ENCODE measurements at places on chromosomes 5 and 9.

DNA sequence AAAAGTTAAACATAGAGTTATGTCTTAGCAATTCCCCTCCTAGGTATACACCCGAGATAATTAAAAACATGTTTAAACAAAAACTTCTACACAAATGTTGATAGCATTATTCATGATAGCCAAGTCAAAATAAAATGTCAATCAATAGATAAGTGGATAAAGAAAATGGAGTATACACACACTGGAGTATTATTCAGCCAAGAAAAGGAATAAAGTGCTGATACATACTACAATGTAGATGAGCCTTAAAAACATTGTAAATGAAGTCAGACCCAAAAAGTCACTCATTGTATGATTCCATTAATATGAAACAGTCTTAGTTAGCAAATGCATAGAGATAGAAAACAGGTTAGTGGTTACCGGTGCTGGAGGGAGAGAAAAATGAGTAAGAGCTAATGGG is 34.3 kb upstream of the SHB start:
- no peak for DNase-seq

DNA sequence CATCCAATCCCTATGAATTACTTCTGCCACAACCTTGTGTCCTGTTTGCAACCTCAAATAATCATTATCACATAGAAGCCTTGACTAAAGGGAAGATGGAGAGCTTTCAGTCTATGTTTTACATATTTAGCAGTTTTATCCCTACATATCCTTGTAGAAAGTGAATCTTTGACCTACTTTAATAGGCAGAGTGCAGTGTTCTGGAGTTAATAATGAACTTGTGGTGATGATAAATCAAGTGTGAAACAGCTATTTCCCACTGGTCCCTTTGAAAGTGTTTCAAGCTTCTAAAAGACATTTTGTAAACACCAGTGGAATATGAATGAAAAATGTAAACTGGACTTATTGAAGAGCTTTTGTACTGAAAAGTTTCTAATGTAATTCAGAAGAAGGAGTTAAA is 406.7 kb downstream of the GABRG2 start:
- no peak for DNase-seq

- DNase-seq = no peak
Measured at GRCh38 chr5:161549106-161549505, 2.6 kb upstream of the GABRB2 start.

DNA sequence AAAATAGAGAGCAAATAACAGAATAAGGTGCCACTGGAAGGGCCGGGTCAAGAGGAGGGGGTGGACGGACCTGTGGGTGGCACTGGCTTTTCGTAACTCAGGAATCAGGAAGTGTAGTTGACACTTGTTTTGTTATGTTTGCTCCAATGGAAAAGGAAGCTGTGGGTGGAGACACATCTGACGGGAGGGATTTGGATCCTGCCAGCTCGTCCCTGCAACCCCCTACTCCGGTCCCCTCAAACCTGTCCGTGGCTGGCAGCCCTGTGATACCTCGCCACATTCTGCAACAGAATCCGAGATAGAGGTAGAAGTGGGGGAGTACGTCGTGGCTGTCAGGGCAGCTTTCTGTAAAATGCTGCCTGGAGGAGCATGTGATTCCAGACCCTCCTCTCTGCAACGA is 104.2 kb upstream of the IER5L start:
- DNase-seq = no peak

- DNase-seq = no peak
Measured at GRCh38 chr5:64507264-64507605, 1.4 kb downstream of the RGS7BP start.
